ENCODE measurements at places on chromosomes 5 and 9.

GRCh38 chr5:98069876-98070512, 703.5 kb upstream of the RGMB start:
- no peaks in the 10 kb centered on the region for H3K27me3 ChIP-seq
- no peak overlapping the region for H3K27ac ChIP-seq
- no peaks in the 10 kb centered on the region for H3K36me3 ChIP-seq
- peak; percentile 66 for DNase-seq
- H3K4me3 ChIP-seq: no peak overlapping the region
- H3K4me1 ChIP-seq: no peaks in the 10 kb centered on the region

DNA sequence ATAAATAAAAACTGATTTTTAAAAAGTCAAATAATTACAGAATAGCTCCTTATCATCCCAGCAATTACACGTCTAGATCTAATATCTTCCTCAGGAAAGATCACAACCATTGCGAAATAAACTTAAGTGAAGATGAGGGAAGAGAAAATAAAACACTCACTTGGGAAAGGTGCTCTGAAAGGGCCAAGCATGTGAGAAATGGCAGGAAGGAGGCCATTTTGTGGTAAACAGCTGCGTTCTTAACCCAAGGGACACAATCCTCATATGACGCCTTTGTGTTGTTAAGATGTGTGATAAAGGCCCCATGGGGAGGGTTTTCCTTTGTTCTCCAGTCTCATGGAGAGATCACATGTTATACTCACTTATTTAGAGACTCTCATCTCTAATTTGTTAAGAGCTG, 32.5 kb downstream of the JAKMIP2 start:
- H3K27me3 ChIP-seq: no peaks in the 10 kb centered on the region
- no peaks in the 10 kb centered on the region for H3K36me3 ChIP-seq
- no peak overlapping the region for H3K27ac ChIP-seq
- peaks cover 10% of the 10 kb centered on the region for H3K4me1 ChIP-seq
- H3K4me3 ChIP-seq: no peak overlapping the region

DNA sequence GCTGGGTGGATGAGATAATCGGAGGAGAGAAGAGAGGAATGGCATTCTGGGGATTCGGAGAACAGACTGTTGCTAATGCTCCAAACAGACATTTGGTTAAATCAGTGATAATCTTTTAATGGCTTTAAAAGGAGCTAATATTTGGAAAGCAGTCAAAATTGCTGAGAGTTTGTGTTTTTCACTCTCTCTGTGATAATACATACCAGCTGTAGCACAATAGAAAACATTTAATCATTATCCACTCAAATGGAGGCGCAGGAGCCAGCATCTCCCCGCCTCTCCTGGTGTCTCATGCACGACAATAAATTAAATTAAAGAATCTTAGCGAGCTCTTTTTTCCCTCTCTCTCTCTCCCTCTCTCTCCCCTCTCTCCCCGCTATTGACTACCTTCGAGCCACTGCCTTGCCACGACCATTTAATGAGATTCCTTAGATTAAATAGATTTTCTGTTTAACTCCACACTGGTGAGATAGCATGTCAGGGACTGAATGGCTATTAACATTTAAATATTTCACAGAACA, 268.6 kb upstream of the MVB12B start:
- H3K36me3 ChIP-seq: no peaks in the 10 kb centered on the region
- H3K4me3 ChIP-seq: no peak overlapping the region
- DNase-seq: peak; percentile 78
- H3K4me1 ChIP-seq: peaks cover 39% of the 10 kb centered on the region
- H3K27ac ChIP-seq: no peak overlapping the region

DNA sequence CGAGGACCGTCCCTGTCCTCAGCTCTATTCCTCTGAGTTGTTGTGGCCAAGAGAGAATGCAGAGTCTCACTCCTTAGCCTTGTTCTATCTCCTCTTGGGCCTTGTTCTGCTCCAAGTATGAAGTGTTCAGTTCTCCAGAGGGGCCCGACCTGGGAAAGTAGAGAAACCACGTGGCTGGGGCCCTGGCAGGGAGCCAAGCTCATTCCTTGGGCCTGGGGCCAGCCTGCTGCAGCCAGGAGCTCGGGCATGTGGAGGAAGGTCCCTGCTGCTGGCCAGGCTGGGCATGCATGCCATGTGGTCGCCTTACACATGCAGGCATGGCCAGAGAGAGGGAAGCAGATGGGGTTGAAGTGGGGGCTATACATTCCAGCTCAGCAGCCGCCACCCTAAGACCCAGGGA, 60.7 kb downstream of the COL27A1 start:
- DNase-seq: peak; percentile 66
- H3K36me3 ChIP-seq: peaks cover 5% of the 10 kb centered on the region
- peak overlapping the region; percentile 73 for H3K27ac ChIP-seq
- no peak overlapping the region for H3K4me3 ChIP-seq

DNA sequence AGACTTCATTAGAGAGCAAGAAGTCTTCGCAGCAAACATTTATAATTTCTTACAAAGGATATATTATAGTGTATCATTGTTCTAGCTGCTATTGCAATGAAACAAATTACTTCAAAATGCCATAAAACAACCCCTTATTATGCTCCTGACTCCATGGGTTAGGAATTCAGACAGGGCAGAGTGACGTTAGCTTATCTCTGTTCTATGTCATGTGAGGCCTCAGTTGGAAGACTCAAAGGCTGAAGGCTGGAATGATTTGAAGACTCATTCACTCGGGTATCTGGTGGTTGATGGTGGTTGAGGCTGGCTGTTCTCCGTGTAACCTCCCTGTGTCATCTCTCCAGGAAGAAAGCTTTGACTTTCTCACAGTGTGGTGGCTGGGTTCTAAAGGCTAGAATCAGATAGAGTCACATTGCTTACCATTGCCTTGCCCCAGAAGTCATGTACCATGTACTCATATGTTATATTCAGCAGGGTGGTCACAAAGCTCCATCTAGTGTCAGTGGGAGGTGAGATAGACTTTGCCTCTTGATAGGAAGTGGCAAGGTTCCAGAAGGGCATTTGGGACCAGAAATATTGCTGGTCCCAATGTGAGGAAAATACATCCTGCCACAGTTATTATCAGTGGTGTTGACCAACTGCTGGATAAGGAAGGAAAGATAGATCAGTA, 226.9 kb downstream of the TMEM38B start:
- H3K27me3 ChIP-seq: no peaks in the 10 kb centered on the region
- no peaks in the 10 kb centered on the region for H3K36me3 ChIP-seq

DNA sequence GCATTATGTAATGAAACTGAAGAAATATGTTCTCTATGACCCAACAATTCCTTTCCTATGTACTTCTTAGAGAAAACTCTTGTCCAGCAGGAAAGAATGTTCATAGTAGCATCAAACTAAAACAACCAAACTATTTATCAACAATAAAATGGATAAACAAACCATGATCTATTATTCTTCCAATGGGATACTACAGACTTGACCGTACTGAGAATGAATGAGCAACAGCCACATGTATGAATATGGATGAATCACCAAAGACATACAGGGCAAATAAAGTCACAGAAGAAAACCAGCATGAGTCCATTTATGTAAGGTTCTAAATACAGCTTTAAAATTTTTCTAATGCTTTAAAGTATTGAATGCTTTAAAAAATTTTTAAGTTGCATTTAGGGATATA, 73.6 kb upstream of the SUSD1 start:
- H3K4me3 ChIP-seq: no peak overlapping the region
- H3K27me3 ChIP-seq: no peaks in the 10 kb centered on the region
- H3K36me3 ChIP-seq: no peaks in the 10 kb centered on the region
- no peak for DNase-seq

- no peaks in the 10 kb centered on the region for H3K36me3 ChIP-seq
- no peak overlapping the region for H3K4me3 ChIP-seq
- H3K27me3 ChIP-seq: no peaks in the 10 kb centered on the region
- DNase-seq: peak; percentile 32
- H3K4me1 ChIP-seq: peaks cover 12% of the 10 kb centered on the region
- no peak overlapping the region for H3K27ac ChIP-seq
These were observed 408.4 kb downstream of the SPOCK1 start for GRCh38 chr5:137090721-137091120.

DNA sequence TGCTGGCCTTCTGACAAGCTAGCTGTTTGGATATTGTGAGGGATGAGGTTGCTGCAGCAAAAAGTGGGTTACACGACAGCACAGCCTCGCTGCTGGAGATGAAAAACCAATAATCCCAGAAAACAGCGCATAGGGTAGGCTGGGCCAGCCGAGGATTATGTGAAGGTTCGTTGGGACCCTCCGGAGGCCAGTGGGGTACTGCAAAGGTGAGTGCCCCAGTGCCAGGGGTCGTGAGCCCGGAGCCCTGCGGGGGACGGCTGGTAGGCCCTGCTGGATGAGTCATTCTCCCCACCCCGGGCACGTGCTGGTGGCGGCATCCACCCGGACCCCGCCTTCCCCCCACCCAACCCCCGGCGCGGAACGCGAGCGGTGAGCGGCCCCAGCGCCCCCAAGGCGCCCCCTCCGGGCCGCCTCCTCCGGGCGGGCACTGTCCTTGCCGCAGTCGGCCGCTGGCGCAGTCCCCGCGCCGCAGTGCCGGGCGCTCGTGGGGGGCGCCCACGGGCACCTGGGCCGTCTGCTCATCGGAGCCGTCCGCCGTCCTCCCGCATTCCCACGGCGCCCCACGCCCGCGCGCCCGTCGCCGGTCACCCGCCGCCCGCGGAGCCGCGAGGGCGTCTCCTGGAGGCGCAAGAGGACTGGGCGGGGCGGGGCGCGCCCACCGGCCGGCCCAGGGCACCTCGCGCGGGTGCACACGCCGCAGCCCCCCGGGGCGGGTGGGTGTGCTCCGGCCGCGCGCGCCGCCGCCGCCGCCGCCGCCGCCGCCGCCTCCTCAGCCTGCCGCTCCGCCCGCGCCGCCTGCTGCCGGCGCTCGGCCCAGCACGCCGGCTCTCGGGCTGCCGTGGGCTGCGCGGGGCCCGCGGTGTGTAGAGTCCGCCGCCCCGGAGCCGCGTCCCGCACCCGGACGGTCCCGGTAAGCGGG, at the start of gene PHF24:
PHF24 (plus strand) TSS at position 794 of the 919 bp plus-strand sequence. CDS start 13,014 bp downstream, outside the sequence.
- peak within 1 kb of the TSS; percentile 38 for H3K4me3 ChIP-seq
- no peak within 1 kb of the TSS for H3K27ac ChIP-seq
- DNase-seq: no peak
- H3K36me3 ChIP-seq: no peaks in the 10 kb centered on the region
- peaks cover 13% of the 10 kb centered on the region for H3K4me1 ChIP-seq

Measured in spinal cord (tissue), 10 donors.